ENCODE measurements at places on chromosomes 5 and 9.

GRCh38 chr9:111630182-111630963 lies 761 bp upstream of the DNAJC25 start:
- no peak for DNase-seq

GRCh38 chr5:88230546-88231066 lies 38.0 kb downstream of the TMEM161B start:
- DNase-seq: no peak

- DNase-seq: no peak
These were observed 507.3 kb downstream of the CTNND2 start for GRCh38 chr5:11396917-11397316.

DNA sequence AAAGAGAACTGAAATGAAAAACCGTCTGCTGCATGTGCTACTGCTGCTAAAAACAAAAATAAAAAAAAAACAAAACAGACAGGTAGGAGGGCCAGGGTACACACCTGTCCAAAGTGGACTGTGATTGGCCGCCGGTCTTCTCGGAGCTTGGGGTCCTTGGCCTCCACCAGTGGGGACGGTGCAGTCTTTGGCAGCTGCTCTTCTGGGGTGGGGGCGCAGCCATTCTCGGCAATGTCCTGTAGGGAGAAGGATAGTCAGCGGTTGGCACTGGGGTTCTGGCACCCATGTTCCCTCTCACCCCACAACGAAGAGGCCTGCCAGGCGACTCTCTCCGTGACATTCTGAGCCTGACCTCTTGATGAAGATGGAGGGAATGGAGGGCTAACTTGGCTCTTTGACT lies 84.3 kb downstream of the CRB2 start:
- no peak for DNase-seq

DNA sequence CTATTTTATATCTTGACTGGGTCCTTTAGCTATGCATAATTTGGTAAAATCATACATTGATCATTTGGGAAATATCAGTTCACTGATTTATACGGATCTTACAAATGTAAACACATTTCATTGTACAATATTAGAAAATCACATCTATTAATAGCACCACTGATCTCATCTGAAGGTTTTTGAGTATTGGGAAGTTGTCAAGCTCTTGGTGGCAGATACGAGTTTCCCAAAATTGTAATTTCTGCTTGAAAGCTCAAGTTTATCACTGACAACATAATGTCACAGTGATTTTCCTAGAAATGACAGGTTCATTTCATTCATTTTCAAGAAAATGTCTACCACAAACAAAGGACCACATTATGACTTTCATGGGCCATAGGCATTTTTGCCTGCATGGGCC lies 3.0 kb upstream of the MACROH2A1 start:
- DNase-seq: no peak

- DNase-seq: no peak
These were observed 7.5 kb downstream of the TNFAIP8 start for GRCh38 chr5:119363271-119363670.
